ENCODE measurements at places on chromosomes 7 and 10. TPM values are rescaled to one million over a fixed set of nuclear protein-coding genes. Genes with fewer than 3 reads are reported as not detected.

Gene CNNM1
- 2.2 TPM for polyA plus RNA-seq

Gene AUTS2
- polyA plus RNA-seq, result 40.3 TPM

Gene HILPDA
- polyA plus RNA-seq, result 44.2 TPM

Gene KIAA1549
- 3.4 TPM for polyA plus RNA-seq

Gene CDC14C
- polyA plus RNA-seq, result not detected

Gene SUN3
- not detected for polyA plus RNA-seq

Gene CYP26C1
- polyA plus RNA-seq, result 0.06 TPM

Gene MRPS17
- 30.3 TPM for polyA plus RNA-seq

Gene PRPS1L1
- not detected for polyA plus RNA-seq

Gene PRLHR
- not detected for polyA plus RNA-seq

Gene LGI1
- polyA plus RNA-seq, result 0.21 TPM

Gene FGL2
- polyA plus RNA-seq, result 0.57 TPM

Gene ETV1
- polyA plus RNA-seq, result 5.9 TPM

Gene VTI1A
- polyA plus RNA-seq, result 26.2 TPM

Gene PRKAR2B
- polyA plus RNA-seq, result 16.2 TPM

Gene GRK5
- 8.7 TPM for polyA plus RNA-seq

Gene RNF32
- 2.9 TPM for polyA plus RNA-seq

Gene DRGX
- polyA plus RNA-seq, result not detected

Gene MNX1
- 1.4 TPM for polyA plus RNA-seq

Gene DOCK1
- polyA plus RNA-seq, result 16.0 TPM

Gene ZPBP
- not detected for polyA plus RNA-seq

Gene ERVW-1
- 0.23 TPM for polyA plus RNA-seq

Gene PSAP
- polyA plus RNA-seq, result 987 TPM

Gene ZNF680
- not detected for polyA plus RNA-seq

Gene DDC
- 37.8 TPM for polyA plus RNA-seq

Gene AOAH
- 4.8 TPM for polyA plus RNA-seq

Gene CRCP
- polyA plus RNA-seq, result 9.0 TPM

Gene NSUN6
- 12.2 TPM for polyA plus RNA-seq

Gene LRRC4
- 3.5 TPM for polyA plus RNA-seq

Gene SGPL1
- 19.7 TPM for polyA plus RNA-seq

Gene SLC26A3
- 8.1 TPM for polyA plus RNA-seq

Gene FEZF1
- polyA plus RNA-seq, result 0.19 TPM

Gene CYP3A7
- polyA plus RNA-seq, result 311 TPM

Gene SYT15
- 1.2 TPM for polyA plus RNA-seq

Gene RADIL
- polyA plus RNA-seq, result 0.53 TPM
